ENCODE measurements at places on chromosomes 2 and 18.

- DNase-seq: no peak
Measured at GRCh38 chr2:60445684-60446179, 107.7 kb downstream of the BCL11A start.

DNA sequence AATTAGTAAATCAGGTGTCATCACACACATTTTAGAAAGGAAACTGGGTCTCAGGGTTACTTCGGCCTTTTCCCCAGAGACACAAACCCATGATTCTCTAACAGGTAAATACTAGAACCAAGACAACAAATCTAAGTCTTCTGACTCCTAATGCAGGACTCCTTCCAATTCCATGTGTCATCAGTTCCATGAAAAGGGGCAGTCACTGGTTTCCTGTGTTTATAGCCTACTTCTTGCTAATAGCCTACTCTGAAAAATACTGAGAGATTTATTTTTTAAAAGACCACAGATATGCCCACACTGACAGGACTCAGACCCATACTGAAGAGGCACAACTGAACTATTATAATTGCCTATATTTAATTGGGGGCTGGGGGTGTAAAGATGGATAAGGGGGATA, 33.0 kb downstream of the RAB1A start:
- peak; percentile 42 for DNase-seq

GRCh38 chr18:40120796-40121391, 1834.1 kb upstream of the PIK3C3 start:
- DNase-seq: no peak

DNA sequence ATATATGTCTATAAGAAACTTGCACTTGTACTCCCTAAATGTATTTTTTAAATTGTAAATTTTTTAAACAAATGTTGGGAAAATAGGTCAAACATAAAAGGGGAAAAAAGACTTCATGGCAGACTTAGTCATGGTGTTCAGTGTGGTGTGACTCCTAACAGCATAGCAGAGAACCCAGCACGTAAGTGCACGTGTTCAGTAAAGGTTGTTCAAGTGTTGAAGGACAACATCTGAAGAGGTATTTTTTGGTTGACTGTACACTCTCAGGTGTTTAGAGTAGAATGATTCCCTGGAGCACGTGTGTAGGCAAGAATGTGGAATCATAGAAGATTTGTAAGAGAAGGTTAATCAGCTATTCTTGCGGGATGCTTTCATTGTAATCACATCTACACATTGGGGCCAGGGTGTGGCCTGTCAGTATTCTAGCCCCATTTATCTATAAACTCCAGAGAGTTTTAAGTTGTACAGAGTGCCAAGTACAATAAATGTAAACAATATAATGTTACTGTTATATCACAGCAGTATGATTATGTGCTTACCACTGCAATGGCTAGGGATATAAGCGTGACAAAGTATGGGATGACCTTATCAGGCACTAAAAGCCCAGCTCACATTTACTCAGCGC, 106.8 kb downstream of the CRIM1 start:
- DNase-seq: no peak

- no peak for DNase-seq
Measured at GRCh38 chr2:224994242-224994823, 47.9 kb downstream of the DOCK10 start.

DNA sequence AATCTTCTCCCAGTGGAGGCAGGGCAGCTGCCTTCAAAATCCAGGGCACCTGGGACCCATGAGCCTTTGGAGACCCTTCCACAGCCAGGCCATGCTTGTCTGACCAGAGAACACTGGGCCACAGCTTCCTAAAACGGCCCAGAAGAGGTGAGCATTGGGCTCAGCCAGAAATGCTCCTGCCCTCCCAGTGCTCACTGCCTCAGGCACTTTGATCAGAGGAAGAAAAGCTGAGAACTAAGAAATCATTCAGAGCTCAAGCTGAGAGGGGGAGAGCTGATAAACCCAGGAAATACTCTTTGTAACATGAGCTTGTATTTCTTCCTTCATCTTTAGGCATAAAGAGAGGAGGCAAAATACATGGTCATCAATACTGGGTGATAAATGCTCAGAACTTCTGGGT, 365.5 kb upstream of the KLHL29 start:
- no peak for DNase-seq

DNA sequence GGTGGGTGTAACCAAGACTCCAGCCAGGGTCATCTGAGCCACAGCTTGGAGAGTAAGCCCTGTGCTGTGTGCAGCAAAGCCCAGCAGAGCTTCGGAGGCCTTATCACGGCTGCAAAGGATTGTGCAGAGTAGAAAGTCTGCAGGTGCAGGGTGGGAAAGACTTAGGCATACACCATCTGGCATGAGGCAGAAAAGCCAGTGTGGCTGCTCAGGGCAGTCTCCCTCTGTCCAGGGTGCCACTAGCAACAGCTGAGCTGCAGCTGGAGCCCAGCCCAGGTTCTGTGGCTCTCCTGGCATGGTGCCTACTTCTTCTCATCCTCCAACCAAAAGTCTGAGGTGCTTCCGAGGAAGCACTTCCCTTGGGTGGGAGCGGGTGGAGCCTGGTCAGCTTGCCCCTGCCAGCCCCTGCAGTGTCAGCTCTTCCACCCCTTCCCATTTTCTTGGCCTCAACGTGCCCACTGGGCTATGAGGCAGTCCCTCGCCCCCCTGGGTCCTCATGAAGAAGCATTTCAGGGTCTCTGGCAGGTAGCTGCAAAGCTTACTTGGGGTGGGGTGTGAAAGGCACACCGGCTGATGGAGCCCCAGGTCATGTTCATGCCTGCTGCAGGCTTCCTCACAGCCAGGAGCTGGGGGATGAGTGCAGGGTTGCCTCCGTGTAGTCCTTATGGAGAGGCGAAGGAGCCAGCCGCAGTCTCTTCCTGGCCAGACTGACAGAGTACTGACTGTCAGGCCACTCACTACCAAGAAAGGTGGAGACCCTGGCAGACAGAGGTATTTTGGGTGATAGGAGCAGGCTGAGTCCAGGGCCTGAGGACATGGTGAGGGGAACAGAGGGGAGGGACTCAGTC, 4.8 kb downstream of the AMER3 start:
- peak; percentile 35 for DNase-seq

GRCh38 chr2:28635191-28635611, 116.4 kb upstream of the PPP1CB start:
- DNase-seq: no peak

Measured in M059J (cell line).